NCI-H510A (cell line): ENCODE measurements at places on chromosomes 7 and 10.

DNA sequence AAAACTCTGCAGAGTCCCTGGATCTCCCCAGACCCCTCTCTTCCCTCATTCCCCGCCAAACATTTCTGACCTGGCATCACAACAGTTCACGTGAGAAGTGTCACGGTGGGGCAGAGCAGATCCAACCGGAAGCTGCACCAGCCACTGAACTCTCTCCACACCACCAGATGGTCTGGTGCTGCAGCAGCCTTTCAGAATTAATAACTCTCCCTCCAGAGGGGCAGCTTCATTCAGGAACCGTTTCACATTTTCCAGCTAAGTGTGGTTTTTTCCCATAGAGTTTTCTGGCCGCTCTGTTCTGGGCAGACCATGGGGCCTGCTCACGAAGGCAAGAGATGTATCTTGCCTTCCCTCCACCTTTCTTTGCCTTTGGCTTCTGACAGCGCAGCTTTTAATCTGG, 486.7 kb upstream of the GALNT17 start:
- DNase-seq = no peak

DNA sequence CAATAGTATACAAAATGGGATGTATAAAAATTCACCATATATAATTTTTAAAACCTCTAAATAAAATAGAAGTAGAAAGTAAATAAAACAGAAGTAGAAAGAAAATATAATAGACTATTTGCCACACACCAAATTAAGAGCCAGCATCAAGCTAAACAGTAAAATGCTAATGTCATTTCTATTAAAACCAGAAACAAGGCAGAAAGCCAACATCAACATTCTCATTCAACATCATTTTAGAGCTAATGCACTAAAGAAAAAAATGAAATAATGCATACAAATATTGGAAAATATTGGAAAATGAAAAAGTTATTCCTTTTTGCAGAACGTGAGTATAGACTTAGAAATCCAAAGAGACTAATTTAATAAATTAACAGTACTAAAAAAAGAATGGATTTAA, 23.4 kb upstream of the RELN start:
- no peak for DNase-seq

DNA sequence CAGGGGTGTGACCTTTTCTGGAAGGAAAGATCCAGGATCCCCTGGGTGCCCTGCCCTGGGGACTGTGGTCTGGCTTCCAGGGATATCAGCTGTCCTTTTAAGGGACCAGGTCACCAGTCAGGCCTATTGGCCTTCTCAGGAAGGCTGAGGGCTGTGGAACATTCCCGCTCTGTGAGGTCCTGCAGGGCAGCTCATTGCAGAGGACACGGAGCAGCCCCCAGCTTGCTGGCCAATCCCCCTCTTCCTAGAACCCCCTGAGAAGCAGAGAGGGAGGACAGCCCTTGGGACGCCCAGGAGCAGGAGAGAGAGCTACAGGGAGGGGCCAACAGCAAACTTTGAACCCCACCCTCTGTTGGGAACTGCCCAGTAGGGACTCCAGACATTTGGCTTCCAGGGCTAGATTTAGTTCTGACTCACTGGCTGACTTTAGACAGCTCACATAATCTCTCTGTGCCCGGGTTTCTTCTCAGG, 67.9 kb upstream of the COL13A1 start:
- no peak for DNase-seq

- DNase-seq = no peak
These were observed 74.9 kb upstream of the STEAP1B start for GRCh38 chr7:22574754-22575520.

DNA sequence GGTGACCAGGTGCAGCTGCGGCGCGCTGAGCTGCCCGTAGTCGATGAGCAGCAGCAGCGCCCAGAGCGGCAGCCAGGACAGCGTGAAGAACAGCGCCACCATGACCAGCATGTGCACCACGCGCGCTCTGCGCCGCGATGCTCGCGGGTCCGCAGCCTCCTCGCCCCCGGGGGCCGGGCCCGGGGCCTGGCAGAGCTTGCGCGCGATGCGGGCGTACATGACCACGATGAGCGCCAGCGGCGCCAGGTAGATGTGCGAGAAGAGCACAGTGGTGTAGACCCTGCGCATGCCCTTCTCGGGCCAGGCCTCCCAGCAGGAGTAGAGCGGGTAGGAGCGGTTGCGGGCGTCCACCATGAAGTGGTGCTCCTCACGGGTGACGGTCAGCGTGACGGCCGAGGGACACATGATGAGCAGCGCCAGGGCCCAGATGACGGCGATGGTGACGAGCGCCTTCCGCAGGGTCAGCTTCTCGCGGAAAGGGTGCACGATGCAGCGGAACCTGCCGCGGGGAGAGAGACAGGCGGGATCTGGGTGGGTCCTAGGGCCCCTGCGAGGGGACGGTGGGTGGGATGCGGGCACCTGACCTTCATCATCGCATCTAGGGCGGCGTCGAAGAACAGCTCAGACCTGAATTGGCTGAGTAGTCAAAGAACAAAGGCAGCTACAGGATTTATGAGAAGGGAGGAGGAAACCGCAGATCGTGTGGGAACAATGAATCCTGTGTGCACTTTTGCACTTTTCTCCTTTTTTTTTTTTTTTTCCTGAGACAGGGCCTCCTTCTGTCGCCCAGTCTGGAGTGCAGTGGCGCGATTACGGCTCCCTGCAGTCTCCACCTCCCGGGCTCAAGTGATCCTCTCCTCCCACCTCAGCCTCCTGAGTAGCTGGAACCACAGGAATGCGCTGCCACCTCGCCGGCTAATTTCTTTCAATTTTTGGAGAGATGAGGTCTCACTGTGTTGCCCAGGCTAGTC, 22.4 kb upstream of the PPA1 start:
- no peak for DNase-seq

GRCh38 chr7:122762071-122762470, 59.3 kb upstream of the RNF148 start:
- no peak for DNase-seq

- no peak for DNase-seq
These were observed 96.6 kb upstream of the PARD3 start for GRCh38 chr10:34911661-34912205.

- DNase-seq = no peak
These were observed 3.7 kb downstream of the PLPP4 start for GRCh38 chr10:120460776-120461175.

GRCh38 chr10:123865880-123866279, 25.7 kb downstream of the CPXM2 start:
- no peak for DNase-seq

- DNase-seq = no peak
These were observed 91.3 kb downstream of the AVL9 start for GRCh38 chr7:32586291-32587221.

GRCh38 chr7:137970253-137970975, 31.5 kb downstream of the CREB3L2 start:
- DNase-seq = no peak

GRCh38 chr7:31796375-31796774, 109.4 kb downstream of the PPP1R17 start:
- DNase-seq = no peak

- DNase-seq = no peak
These were observed 38.4 kb downstream of the ALDH18A1 start for GRCh38 chr10:95618101-95618500.

GRCh38 chr7:89021741-89022140, 226.2 kb upstream of the TEX47 start:
- no peak for DNase-seq

DNA sequence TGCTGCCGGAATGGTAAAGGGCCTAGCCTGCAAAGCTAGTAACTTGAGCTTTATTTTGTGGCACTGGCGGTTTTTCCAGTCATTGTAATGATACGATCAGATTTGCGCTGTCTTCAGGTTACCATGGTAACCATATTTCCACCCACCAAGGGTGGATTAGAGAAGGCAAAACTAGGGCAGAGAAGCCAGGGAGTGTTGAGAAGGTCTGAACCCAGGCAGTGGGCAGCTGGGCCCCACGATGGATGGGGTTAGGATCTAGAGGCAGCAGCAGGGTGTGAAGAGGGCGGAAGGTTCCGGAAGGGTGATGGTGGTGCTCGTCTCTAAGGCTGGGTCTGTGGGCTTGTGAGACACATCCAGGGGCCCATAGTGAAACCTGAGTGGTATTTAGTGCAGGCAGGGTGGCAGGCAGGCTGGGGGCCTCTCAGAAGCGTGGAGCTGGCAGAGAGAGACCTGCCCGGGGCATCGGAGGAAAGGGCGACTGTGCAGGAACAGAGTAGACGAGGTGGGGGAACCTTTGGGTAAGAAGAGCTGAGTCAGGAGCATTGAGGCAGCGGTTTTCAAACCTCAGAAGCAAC, 87.9 kb upstream of the GTF2I start:
- no peak for DNase-seq

DNA sequence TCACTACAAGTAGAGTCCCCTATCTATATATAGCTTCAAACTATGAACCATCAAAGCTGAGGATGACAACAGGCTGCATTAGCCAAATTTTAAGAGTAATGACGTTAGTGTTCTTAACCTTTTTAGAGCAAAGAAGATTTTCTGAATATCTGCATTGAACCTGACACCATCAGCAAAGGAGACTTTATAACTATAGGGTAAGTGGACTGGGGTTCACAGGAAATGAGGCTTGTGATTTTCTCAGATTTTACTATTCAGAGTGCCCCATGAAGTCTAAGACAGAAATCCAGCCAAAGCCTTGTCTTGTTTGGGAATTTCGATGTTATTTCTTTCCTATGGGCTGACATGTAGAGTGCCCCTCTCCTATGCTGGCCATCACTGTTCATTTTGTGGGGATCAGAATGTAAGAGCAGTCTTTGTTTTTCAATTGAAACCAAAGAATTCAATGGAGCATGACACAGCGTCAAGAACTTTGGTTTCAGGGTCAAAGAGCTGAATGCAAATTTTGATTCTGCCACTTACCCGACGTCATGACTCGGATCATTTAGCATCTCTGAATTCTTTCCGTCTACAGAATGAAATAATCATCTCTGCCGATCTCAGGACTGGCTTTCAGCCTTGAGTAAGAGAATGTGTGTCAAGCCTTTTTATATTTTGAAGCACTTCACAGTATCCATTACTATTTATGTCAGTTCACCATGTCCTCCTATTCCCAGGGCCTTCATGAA, 52.7 kb downstream of the DENND11 start:
- no peak for DNase-seq

GRCh38 chr7:18505870-18506460, 10.4 kb downstream of the HDAC9 start:
- no peak for DNase-seq

DNA sequence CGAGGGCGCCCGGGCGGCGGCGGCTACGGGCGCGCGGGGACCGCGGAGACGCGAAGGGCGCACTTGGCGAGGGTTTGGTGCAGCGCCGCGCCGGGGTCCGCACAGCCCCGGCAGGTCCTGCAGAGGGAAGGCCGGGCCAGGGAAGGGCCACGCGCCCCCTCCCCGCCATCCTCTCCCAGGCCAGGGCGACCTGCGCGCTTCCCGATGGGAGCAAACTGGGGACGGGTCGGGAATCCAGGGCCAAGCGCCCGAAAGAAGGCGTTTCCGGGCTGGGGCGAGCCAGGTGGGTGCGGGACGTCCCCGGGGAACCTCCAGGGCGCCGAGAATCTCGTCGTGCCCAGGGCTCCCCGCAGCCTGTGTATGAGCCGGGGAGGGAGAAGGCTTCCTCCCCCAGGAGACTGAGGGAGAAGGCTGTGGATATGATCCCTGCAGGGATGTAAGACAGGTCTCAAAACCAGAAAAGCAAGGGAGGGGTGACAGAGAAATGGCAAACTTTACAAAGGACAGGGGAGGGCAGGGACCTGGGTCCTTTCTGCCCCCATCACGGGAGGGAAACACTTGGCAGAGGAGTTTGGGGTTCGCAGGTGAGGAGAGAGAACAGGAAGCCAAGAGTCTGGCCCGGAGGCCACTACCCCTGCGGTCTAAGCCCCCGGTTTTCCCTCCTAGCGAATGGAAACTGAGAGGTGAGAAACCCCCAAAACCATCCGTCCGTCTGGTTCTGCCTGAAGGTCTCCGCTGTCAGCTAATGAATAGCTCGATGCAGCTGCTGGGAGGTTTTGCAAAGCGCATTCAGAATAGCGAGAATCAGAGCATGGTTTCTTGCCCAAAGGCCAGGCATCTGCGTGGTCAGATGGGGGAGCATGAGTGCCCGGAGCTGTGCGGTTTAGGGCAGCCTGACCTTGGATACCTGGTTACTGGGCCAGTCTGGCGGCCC, 674 bp downstream of the AMZ1 start:
- no peak for DNase-seq

DNA sequence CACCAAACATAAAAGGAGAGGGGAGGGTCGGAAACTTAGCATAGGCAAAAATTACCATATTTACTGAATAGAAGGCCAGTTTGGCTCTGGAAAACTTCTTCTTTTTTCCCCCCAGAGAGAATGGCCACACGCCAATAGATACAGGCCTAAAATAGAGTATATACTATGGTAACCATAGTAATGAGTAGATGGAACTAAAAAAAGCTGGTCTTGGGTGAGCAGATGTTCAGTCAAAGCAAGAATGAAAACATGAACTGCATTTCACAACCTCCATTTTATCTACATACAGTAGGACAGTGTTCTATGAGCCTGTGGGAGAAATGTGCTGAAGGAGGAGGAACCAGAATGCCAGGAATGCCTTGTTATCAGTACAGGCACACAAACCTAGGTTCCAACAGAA, 141.7 kb upstream of the SEMA3A start:
- DNase-seq = no peak

- no peak for DNase-seq
These were observed 8.6 kb upstream of the RFC2 start for GRCh38 chr7:74262639-74263398.

DNA sequence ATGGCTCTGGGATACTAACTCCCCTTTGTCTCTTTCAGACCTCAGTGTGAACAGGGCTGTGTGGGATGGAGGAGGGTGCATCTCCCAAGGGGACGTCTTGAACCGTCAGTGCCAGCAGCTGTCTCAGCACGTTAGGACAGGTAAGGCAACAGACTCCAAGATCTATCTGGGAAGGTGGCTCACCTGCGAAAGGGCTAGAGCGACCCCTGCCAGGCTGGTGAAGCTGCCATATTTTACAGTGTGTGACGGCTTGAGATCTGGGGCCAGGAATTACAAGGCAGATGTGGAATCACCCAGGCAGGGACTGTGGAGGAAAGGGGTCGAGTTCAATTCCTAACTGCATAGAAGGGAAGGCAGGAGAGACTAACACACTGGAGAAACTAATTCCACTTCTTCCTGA, 11.2 kb downstream of the MUC17 start:
- DNase-seq = no peak

DNA sequence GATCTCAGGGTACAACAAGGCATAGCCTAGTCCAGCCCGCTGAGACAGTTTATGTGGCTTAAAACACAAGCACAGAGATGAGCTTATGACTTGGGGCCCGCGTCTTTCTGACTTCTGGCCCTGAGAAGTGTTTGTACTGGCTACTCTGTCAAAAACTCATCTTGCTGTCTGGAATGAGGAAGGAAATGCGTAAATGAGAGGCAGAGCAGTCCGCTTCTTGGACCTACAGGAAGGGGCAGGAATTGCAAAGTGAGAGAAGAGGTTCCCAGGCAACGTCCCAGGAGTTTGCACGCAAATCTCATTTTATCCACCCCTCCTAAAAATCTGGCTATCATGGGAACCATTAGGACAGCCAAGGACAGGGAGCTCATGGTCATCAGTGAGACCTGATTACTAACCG, 5.5 kb downstream of the ANXA11 start:
- no peak for DNase-seq
